Omental fat pad (tissue), 4 donors: ENCODE measurements at places on chromosomes 7 and 10. TPM values are rescaled to one million over a fixed set of nuclear protein-coding genes. Genes with fewer than 3 reads are reported as not detected.

GRCh38 chr7:133165529-133165928 lies 83.6 kb upstream of the CHCHD3 start:
- no peak for DNase-seq

DNA sequence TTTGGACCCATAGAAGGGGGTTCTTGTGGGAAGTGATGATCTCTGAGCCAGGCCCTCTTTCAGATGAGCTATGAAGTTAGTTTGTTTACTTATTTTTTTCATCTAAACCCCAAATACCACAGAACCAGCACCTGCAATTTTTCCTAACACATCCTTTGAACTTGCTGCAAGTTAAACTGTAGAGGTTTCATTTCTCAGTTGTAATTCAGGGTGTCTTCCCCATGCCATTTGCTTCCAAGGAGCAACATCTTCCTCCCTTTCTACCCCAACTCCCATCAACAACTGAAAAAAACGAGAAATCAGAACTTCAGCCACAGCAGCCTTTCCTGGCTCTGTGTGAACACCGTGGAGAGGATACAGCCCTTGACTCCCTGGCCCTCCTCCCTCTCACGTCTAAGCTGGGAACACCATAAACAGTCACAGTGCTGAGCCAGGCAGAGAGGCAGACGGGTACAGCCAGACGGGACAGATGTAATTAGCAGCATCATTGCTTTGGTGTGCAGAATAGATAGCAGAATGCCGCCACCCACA lies 63.6 kb downstream of the RGS10 start:
- DNase-seq, result no peak

DNA sequence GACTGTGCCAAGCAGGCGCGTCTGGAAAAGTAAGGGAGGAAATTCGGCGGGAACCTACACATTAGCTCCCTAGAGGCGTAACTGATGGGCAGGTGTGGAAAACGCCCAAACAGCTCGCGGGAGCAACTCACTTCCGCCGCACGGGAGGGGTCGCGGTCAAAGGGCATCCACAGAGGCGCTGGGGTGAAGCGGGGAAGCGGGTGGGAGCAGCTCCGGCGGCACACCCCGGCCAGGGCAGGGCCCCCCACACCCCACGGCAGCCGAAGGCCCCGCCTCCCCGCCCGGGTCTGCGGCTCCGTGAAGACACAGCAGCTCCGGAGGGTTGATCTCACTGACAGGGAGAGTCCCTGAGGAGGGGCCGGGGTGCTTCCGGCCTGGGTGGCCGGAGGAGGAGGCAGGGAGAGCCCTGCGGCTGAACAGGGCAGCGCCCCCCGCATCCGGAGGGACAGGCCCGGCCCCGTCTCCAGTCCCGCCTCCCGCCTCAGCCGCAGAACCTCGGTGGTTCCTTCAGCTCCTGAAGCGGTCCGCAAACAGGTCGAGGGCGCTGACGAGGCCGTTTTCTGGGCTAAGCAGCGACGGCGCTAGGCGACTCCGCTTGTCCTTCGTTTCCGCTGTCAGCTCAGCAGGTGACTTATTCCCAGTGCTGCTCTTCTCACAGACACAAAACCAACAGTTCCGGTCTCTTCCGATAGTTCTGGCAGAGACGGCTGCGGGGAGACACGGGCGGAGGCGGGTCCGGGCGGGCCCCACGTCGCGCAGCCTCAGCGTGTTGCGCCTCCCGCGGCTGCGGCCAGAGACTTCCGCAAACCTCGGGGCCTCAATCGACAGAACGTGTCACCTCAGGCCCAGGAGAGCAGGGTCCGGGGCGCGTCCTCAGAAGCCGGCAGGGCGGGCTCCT lies 276.1 kb downstream of the DNAJB6 start:
- DNase-seq, result no peak

DNA sequence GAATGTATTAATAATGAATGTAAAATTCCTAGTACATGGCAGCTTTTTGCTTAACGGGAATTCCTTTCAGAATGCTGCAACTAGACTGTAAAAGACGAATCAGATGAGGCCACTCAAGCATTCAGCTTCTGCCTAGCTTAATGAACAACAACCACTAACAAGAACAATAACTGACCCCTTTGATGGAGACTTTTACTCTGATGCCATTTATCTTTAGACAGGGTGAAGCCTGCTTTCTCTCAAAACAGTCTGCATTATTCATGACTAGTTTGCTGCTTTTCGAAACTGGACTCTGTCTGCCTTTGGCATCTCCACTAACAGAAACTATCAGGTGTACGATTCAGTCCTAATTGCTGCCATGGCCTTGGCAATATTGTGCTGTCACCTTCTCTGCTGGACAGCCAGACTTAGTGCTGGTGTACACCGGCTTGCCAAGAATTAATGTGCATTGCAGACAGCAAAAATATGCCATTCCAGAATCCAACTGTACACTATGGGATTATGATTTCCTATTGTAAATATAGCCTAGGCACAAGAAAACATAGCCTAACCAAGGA lies 295.5 kb upstream of the CDC14C start:
- no peak for DNase-seq

- no peak for DNase-seq
Measured at GRCh38 chr10:27741173-27742091, 4.2 kb downstream of the MKX start.

- DNase-seq, result no peak
Measured at GRCh38 chr10:101217450-101218281, 11.6 kb downstream of the LBX1 start.

DNA sequence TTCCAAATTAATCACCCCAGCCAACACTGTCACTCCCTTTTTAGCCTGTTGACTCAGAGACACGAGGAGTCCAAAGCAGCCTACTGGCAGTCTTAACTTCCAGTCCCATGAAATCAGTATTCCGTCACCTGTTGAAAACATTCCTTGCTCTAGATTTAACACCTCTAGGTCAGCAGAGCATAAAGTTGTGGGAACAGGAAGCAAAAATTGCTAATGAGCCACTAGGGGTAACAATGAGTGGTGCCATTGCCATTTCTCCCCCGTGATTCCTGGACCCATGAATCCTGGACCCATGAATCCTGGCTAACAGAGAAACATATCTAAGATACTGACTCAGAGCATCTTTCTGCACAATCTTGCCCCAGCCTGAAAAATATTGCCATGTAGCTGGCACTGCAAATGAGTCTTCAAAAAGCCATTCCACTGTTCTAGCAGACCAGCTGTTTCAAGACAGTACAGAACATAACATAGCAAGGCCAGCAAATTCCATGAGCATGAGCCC lies 252.7 kb upstream of the PTER start:
- DNase-seq, result no peak

GRCh38 chr10:103114876-103115275 lies 78.2 kb downstream of the NT5C2 start:
- DNase-seq, result no peak

DNA sequence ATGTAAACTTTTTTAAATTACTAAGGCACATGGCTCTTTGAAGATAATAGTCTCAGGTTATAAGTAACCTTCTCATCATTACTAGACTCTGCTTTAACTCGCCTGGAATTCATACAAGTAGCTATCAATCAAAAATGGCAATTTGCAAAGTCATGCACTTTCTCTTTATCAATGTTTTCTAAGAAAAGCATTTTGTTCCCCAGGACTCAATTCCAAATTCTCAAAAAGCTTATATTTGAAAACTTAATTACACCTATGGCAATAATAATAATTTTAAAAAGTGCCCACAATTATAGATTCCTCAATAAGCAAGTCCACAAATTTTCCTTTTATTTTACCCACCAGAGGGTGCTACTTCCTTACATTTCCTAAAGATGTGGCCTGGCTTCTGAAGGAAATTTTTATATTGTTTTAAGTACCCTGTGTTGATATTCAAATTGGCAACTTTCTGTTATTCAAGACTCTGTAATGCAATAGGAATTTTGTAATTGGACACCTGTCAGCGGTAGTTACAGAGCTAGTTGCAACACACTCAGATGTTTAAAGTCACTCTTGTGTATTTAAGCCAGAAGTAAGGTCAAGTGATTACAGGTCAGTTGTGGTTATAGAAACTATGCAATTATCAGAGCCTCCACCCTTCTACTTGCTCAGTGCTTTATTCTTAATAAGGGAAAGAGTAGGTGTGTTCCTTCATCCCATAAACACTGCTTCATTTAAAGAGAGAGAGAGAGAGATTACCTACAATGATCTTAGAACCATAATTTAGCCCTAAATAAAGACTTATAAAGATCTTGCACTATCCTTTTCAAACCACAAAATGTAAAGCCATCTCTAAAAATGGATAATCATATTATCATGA lies 47.1 kb upstream of the HYAL4 start:
- no peak for DNase-seq

DNA sequence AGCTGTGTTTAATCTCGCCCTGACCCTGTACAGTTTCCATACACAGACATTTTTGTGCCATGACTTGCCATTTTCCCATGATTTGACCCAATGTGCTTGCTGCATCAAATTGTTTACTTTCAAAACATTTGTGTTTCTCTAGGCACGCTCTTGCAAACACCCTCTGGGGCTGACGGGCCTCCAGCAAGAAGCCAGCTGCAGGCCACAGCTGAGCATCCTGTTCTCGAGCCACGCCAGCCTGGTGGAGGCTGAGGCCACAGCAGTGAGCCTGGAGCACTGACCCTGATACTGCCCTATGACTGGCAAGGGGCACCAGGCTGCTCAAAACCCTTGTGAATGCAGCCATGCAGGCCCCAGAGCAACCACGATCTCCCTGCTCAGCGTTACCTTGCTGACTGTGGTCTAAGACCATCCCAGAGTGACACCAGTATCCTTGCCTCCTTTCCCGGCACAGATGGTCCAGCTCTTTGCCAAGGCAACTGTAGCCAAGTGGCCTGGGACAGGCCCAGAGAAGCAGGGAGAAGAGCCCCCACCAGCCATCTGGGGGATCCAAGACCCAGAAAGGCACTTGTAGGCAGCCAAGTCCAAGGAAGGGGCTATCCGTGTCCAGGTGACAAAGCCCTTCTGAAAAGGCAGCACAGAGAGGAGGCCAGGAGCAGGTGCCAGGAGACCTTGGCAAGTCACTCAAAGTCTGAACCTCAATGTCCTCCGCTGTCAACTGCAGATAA lies 78.5 kb downstream of the OAT start:
- DNase-seq, result no peak

DNA sequence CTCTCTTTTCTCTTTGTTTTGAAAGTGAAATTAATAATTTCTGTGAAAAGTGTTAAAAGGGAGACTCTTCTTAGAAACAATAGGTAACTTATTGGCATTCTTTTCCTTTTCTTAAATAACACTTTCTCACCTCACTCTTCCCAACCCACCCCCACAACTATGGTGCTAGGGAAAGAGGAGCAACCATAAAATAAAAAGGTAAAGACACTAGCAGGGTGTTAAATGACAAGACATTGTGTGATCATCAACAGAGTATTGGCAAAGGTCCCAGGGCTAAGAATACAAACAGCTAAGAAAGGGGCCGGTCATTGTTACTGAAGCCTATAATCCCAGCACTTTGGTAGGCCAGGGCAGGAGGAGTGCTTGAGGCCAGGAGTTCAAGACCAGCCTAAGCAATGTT lies 183.7 kb downstream of the NEBL start:
- DNase-seq, result no peak

GRCh38 chr10:106450966-106451365 lies 713.5 kb downstream of the SORCS1 start:
- DNase-seq, result no peak

DNA sequence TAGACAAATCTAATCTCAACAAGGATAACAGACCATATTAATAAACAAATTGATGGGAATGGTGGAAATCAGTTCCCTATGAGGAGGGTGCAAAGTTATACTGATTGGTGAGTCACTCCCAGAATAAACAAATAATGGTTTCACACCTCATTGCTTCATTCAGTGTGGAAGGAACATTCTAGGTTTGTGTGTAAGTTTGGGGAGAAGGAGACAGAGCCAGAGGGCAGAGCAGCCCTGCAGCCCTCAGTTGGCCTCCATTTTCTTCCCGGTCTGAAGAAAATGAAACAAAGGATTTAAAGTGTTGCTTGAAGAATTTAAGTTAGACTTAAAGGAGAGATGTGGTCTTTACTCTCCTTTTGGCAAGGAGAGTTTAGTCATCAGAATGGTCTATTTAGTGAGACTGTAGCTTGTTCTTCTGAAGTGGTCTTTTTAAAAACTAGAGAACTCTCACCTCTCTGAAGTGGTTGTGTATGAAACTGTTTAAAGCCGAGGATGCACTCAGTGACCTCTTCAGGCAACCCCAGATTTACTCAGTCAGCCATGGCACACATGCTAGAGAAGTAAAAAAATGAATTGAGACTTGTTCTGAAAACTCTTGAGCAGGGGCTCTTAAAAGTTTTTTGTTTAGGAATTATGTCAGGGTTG lies 27.2 kb downstream of the IKZF1 start:
- no peak for DNase-seq

DNA sequence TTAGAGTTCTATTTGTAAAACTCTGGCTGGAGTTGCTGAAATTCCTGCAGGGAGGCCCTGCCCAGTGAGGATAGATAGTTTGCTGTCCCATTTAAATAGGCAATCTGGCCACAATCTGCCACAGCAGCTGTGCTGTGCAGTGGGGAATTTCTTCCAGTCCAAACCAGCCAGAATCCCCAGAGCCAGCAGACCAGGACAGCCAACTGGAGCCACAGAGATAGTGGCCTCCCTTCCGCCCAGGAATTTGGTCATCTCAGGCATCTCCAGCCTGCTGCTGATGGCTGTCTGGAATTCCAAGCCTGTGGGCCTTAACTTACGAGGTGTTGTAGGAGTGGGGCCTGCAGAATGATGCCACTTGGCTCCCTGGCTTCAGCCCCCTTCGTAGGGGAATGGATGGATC lies 643.4 kb downstream of the DNAJB9 start:
- no peak for DNase-seq

DNA sequence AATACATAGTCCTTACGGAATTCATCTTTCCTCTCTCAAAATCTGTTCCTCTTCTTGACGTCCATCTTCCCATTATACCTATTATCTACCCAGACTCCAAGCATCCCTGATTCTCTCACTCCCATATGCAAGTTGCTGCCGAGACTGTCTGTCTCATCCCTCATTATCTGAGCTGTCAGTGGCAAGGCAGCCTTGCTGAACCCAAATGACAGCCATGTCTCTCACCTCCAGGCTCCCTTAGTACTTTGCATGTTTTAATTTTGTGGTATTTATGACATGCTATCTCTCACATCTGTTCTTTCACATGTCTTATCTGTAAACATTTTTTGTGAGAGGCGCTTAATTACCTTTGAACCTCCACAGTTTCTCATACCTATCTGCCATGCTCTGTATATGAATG lies 54.4 kb upstream of the IFRD1 start:
- no peak for DNase-seq

The CALY gene
- total RNA-seq, result not detected

The ZNF425 gene
- total RNA-seq, result 1.4 TPM

The GPR85 gene
- total RNA-seq, result 1.8 TPM

The EEF1AKMT2 gene
- 15.9 TPM for total RNA-seq

The TAS2R4 gene
- total RNA-seq, result 0.84 TPM

The ADCYAP1R1 gene
- total RNA-seq, result 21.3 TPM

The CCM2 gene
- total RNA-seq, result 61.7 TPM

The TRIM74 gene
- not detected for total RNA-seq
